CD4-positive, alpha-beta T cell treated with Interleukin-15 for 1 hour (primary cell): ENCODE measurements at places on chromosomes 2 and 18.

DNA sequence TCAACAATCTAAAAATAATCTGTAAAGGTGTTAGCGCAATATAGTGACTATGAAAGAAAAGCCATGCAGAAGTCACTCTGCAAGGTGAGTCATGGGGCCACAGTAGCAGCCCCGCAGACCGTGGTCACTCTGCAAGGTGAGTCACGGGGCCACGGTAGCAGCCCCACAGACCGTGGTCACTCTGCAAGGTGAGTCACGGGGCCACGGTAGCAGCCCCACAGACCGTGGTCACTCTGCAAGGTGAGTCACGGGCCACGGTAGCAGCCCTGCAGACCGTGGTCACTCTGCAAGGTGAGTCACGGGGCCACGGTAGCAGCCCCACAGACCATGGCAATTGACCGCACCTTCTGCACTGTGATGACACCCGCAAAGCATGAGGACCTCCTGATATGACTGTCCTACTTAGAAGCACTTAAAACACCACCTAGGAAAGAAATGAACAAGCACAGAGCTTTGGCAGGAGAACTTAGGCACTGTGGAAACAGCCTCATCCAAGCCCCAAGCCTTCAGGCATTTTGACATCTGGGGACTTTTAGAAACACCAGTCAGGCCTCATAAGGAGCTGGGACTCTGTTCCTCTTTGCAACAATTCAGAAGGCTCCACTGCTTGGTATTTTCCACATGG lies 70.1 kb downstream of the LDLRAD4 start:
- no peak for DNase-seq

DNA sequence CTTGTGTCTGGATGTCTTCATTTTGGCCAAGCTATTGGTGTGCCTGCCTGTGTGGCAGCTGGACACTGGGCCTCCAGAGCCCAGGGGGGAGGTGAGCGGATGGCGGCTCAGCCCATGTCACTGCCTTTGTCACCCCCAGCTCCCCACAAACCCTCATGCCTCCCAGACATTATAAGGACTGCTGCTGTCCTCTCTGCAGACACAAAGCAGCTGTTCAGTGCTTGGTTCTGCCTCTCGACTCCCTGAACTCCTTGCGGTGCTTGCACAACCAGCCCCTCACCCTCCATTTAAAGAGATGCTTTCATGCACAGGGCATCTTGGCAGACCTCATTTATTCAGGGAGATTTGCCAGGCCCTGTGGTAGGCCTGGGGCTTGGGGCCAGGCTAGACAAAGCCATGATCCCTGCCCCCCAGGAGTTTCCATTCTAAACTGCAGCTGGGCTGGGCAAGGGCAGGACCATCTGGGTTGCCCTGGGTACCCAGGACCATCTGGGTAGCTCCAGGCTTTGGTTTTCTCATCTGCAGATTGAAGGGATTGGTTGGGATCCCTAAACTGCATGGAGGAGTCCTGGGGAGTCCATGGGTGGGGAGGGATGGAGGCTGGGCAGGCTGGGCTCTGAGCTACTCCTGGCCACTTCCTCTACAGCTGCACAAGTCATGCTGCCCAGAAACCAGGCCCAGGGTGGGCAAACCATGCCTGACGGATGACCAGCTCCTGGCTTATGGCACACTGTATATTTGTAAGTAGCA lies 168.5 kb downstream of the CELF4 start:
- DNase-seq = no peak

GRCh38 chr2:196466581-196466980 lies 172.9 kb upstream of the CCDC150 start:
- no peak for DNase-seq

DNA sequence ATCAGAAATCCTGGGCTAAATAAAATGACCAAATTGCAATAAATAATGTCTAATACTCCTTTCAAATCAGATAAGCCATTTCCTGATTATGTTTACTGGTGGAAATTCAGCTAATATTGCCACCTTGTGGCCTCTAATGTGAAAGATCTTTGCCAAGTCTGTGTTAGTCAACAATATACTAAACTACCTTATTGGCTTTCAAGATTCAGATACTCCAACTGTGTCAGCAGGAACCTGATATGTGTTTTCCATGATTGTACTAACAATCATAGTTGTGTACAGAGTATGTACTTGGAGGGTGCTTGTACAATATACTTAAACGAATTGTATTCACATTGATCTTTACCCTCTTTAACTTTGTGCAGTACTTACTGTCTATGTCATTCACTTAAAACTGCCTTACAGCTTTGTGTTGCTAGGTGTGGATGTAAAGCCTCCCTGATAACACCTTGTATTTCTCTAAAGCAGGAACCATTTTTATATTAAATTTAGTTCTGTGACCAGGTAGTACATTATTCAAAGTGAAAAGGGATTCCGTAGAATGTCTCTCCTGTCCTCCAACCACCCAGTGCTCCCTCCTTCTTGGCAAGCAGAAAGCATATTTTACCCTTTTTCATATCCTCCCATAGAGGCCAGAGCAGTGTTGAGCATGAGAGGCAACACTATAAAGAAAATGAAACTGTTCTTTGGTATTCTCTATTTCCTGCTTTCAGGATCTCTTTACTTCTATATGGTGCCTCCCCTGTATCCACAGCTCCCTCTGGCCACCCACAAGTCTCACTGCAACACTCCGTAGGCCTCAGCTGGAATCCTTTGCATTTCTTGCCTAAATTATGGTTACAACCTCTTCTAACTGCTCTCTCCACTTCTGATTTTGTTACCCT lies 75.2 kb upstream of the C2orf15 start:
- no peak for DNase-seq

DNA sequence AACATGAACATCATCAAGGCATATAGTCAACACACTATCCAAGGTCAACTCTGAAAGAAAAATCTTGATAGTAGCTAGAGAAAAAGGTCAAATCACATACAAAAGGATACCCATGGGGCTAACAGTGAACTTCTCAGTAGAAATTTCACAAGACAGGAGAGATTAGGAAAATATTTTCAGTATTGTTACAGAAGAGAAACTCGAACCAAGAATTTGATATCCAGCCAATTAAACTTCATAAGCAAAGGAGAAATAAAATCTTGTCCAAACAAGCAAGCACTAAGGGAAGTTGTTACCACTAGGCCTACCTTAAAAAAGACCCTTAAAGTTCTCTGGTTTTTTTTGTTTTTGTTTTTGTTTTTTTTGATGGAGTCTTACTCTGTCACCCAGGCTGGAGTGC lies 242.5 kb downstream of the EXOC6B start:
- DNase-seq = no peak

- DNase-seq = no peak
Measured at GRCh38 chr2:241582806-241583205, 24.3 kb downstream of the BOK start.

DNA sequence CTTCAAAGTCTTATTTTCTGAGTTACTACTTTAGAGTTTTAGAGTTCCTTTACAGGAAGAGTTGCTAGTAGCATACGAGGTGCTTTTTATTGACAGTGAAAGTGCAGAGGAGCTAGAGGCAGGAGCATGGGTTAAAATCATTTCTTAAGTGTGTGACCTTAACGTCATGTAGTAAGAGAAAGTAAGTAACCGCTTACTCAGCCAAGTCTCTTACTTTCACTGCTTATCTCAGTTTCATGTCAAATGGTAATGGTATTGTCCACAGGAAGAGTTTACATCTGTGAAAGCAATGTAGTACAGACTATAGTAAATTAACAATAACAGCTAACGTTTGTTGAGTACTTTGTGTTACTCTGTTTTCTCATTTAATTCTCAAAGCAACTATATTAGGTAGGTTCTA lies 12.6 kb downstream of the NDUFAF7 start:
- no peak for DNase-seq

GRCh38 chr2:231111987-231112386 lies 12.9 kb downstream of the HTR2B start:
- no peak for DNase-seq

DNA sequence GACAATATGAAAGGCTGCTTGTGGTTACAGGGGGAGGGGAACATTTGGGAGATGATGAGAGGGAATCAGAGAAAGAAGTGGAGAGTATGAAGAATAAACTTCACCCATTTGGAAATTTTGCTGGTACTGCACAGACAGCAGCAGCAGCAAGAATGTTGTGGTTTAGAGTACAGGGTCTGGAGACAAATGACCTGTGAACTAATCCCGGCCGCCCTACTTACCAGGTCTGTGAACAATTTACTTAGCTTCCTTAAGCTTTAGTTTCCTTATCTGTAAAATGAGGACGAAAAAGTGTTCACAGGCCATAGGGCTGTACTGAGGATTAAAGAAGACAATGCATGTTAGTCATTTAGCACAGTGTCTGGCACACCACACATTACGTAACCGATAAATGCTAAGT lies 685.4 kb upstream of the CELF4 start:
- no peak for DNase-seq

DNA sequence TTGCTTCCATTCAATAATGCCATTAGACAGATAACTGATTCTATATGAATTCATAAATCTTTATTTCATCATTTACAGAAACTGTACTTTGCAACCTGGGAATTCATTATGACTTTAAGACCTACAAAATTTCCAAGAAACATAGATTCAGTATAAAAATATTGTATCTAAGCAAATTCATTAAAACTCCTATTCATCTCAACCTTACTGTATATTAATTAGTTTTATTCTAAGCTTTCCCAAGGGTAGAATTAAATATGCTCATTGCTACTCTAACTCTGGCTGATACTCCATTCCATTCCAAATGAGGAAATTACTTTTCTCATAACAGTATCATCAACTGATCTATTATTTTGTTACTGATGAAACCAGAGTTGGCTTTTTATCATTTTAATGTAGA lies 473.0 kb upstream of the LRRTM4 start:
- no peak for DNase-seq

DNA sequence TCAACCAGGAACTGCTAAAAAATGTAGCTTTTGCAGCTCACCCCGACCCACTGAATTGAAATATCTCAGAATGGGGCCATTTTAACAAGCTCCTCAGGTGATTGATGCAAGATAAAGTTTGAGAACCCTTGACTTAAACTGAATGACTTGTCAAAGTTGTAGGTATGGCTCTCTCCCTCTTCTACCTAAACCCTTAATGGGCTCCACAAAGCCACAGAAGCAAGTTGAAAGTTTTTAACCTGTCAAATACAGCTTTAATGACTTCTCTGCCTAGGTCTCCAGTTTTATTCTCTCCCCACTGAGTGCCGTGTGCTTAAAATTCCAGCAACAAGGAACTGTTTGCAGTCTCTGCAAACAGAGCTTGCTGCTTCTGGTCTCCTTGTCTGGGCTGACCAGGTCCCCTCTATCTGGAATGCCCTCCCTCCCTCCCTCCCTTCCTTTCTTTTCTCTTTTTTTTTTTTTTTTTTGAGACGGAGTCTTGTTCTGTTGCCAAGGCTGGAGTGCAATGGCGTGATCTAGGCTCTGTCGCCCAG lies 19.7 kb upstream of the RNF125 start:
- no peak for DNase-seq

- no peak for DNase-seq
Measured at GRCh38 chr2:156321243-156321904, 11.1 kb downstream of the NR4A2 start.

DNA sequence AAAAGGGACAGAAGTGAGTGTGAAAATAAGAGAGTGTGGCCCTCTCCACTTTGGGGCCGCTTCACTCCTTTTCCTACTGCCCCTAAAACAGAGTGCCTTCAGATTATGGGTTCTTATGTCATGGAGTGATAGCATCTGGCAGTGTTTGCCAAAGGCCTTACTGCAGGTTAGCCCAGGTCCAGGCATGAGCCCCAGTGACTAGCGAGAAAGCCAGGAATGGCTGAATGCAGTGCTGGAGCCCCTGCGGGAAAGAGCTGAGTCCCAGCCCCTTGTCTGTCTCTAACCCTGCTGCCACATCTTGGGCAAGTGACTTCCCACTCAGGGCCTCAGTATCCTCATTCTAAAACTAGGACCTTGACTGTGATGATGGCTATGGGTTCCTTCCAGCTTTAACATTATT lies 6.0 kb downstream of the IGFBP5 start:
- DNase-seq = no peak

DNA sequence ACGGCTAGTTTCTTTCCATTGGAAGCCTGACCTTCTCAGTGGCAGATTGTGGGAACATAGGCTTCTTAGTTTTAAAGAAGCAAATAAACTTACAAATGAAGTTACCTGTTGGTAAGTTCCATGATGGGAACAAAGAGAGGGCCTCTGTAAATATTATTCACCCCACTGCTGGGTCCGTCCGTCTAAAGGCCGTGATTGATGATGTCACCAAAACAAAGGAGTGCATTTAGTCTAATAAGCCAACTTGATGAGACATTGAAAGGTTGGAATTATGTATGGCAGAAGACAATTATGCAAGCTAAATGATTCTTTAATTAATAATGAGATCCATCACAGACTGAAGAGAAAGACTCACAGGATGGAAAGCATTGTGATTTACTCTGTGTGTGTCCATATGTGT lies 1091.9 kb upstream of the FANCL start:
- DNase-seq = no peak

- DNase-seq = peak; percentile 36
Measured at GRCh38 chr2:191666732-191667131, 11.2 kb upstream of the NABP1 start.

DNA sequence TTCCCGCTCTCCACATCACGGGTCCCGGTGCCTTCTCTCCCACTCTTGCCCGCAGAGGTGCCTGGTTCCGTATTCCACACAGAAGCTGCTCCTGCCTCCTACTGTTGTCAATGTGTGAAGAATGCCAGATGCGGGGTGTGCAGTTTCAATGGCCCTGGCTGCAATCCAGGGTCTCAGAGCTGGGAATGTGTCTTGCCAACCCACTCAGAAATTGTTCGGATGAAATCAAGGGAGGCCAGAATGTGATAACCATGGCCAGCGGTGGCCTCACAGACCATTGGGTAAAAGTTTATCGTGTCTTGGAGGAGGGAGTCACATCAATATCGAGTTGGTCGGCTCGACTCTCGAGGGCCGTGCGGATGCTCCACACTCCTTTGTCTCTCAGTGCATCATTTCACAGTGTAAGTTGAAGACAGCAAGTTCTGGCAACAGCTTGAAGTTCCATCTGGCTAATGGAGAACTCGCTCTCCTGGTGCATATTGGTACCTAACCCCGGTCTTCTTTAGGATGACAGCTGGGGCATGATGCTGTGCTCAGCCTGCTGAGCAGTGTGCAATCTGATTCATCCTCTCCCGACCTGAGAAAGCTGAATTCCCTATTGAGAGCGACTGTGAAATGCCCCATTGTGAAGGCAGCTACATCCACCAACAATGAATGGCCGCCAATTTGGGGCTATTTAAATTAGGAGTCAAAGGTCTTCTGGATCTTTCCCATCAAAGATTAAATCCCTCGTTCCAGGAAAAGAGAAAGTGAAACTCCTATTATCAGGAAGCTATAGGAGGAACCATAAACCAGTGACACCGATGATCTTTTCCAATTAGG lies 389.0 kb downstream of the SOX11 start:
- DNase-seq = no peak

DNA sequence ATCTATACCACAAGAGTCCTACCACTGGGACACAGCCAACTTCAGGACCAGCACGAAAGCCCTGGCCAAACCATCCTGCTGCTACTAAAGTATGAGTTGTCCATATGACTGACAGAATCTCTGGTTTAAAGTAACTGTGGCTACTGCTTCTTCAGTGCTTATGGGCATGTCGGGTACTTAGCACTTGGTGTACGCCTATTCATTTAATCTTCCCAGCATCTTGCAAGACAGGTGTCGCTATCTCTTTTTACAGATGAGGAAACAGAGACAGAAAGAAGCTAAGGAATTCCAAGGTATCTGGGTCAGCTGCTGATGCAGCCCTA lies 203.4 kb upstream of the ID2 start:
- DNase-seq = no peak

- no peak for DNase-seq
Measured at GRCh38 chr2:163748420-163748819, 12.6 kb upstream of the FIGN start.

GRCh38 chr2:235358981-235359471 lies 134.8 kb upstream of the AGAP1 start:
- no peak for DNase-seq

GRCh38 chr18:22409445-22409844 lies 8.3 kb downstream of the CTAGE1 start:
- no peak for DNase-seq
